Right atrium auricular region (tissue), 2 donors: ENCODE measurements at places on chromosomes 3 and 15. TPM values are rescaled to one million over a fixed set of nuclear protein-coding genes. Genes with fewer than 3 reads are reported as not detected.

- no peak overlapping the region for H3K4me3 ChIP-seq
- no peaks in the 10 kb centered on the region for H3K27me3 ChIP-seq
- DNase-seq = no peak
- no peaks in the 10 kb centered on the region for H3K4me1 ChIP-seq
- no peaks in the 10 kb centered on the region for H3K36me3 ChIP-seq
Measured at GRCh38 chr3:144957398-144958101, 985.9 kb downstream of the DIPK2A start.

The GOLGA6L9 gene
- 1.0 TPM for total RNA-seq

The POTEB3 gene
- total RNA-seq = not detected

The SLC30A4 gene
- total RNA-seq = 4.1 TPM

DNA sequence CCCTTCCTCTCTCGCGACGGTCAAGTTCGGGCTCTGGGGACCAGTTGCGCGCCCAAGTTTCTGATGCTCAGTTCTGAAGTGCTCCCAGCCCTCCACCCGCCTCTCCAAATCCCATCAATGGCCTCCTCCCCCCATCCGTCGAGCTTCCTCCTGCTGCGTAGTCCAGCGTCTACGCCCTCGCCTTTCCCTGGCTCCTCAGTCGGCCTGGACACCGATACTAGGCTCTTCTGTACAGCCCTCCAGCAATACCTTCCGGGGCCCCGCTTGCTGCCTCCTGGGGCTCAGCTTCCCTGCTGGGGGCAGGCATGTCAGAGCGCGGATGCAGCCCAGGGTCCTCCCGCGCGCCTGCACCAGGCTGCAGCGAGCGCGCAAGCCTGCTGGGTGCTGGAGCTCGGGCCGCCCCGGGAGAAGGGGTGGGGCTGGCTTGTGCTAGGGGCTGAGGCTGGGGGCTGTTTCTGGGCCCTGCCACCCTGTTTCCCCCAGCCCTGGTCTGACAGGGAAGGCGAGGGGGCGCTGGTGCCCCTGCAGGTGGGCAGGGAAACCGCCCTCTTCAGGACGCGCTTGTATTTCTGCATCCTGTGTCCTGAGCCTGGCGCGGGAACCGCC, 353.3 kb upstream of the SUCLG2 start:
- H3K27ac ChIP-seq = no peak overlapping the region
- H3K27me3 ChIP-seq = no peaks in the 10 kb centered on the region
- peak overlapping the region; percentile 29 for H3K4me3 ChIP-seq
- H3K4me1 ChIP-seq = no peaks in the 10 kb centered on the region
- no peak for DNase-seq
- H3K36me3 ChIP-seq = no peaks in the 10 kb centered on the region

- no peaks in the 10 kb centered on the region for H3K27me3 ChIP-seq
- H3K36me3 ChIP-seq = no peaks in the 10 kb centered on the region
- H3K4me3 ChIP-seq = no peak overlapping the region
- no peaks in the 10 kb centered on the region for H3K4me1 ChIP-seq
- no peak overlapping the region for H3K27ac ChIP-seq
Measured at GRCh38 chr15:32981536-32981935, 213.0 kb downstream of the FMN1 start.

The CHRNA7 gene
- not detected for total RNA-seq

DNA sequence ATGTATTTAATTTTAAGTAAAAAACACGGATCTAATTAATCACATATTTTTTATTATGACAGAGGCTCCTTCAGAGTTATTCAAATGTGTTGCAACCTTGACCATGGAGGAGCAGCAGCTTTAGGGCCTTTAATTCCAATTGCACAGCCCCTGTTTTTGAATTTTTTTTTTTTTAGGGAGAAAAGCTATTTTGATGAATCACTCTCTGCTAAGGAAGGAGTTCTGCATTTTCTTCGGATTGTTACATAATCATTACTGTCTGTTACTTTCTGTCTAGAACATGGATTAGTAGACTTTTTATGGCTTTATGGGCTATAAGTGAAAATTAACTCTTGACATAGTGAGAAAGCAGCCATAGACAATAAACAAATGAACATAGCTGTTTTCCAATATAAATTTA, 90.8 kb downstream of the MCTP2 start:
- no peak overlapping the region for H3K27ac ChIP-seq
- no peaks in the 10 kb centered on the region for H3K4me1 ChIP-seq
- no peak for DNase-seq
- H3K36me3 ChIP-seq = no peaks in the 10 kb centered on the region
- H3K4me3 ChIP-seq = no peak overlapping the region
- no peaks in the 10 kb centered on the region for H3K27me3 ChIP-seq

GRCh38 chr3:11568503-11569155, 75.1 kb downstream of the VGLL4 start:
- no peaks in the 10 kb centered on the region for H3K27me3 ChIP-seq
- peak overlapping the region; percentile 91 for H3K27ac ChIP-seq
- peaks cover 16% of the 10 kb centered on the region for H3K36me3 ChIP-seq
- H3K4me1 ChIP-seq = no peaks in the 10 kb centered on the region
- DNase-seq = peak; percentile 90
- no peak overlapping the region for H3K4me3 ChIP-seq

GRCh38 chr3:155390351-155390750, 96.9 kb upstream of the STRIT1 start:
- no peak overlapping the region for H3K4me3 ChIP-seq
- H3K27ac ChIP-seq = peak overlapping the region; percentile 35
- H3K27me3 ChIP-seq = no peaks in the 10 kb centered on the region
- H3K4me1 ChIP-seq = no peaks in the 10 kb centered on the region
- DNase-seq = no peak

The POTEB2 gene
- not detected for total RNA-seq

GRCh38 chr3:134813618-134814017, 18.6 kb downstream of the EPHB1 start:
- H3K36me3 ChIP-seq = no peaks in the 10 kb centered on the region
- H3K27me3 ChIP-seq = no peaks in the 10 kb centered on the region
- H3K4me3 ChIP-seq = no peak overlapping the region
- no peak overlapping the region for H3K27ac ChIP-seq
- DNase-seq = no peak

The ROPN1 gene
- not detected for total RNA-seq

GRCh38 chr15:78018445-78018844, 59.1 kb downstream of the TBC1D2B start:
- no peak for DNase-seq
- no peaks in the 10 kb centered on the region for H3K27me3 ChIP-seq
- peaks cover 18% of the 10 kb centered on the region for H3K4me1 ChIP-seq

The UTS2B gene
- not detected for total RNA-seq

The CACNA1D gene
- 2.7 TPM for total RNA-seq

The PP2D1 gene
- total RNA-seq = not detected

- peak; percentile 58 for DNase-seq
- no peak overlapping the region for H3K27ac ChIP-seq
- no peak overlapping the region for H3K4me3 ChIP-seq
- no peaks in the 10 kb centered on the region for H3K4me1 ChIP-seq
Measured at GRCh38 chr15:66879531-66880368, 177.7 kb downstream of the SMAD6 start.

- no peak for DNase-seq
- no peaks in the 10 kb centered on the region for H3K36me3 ChIP-seq
- no peak overlapping the region for H3K4me3 ChIP-seq
Measured at GRCh38 chr3:137347817-137348368, 390.1 kb downstream of the IL20RB start.

The MORC1 gene
- not detected for total RNA-seq

DNA sequence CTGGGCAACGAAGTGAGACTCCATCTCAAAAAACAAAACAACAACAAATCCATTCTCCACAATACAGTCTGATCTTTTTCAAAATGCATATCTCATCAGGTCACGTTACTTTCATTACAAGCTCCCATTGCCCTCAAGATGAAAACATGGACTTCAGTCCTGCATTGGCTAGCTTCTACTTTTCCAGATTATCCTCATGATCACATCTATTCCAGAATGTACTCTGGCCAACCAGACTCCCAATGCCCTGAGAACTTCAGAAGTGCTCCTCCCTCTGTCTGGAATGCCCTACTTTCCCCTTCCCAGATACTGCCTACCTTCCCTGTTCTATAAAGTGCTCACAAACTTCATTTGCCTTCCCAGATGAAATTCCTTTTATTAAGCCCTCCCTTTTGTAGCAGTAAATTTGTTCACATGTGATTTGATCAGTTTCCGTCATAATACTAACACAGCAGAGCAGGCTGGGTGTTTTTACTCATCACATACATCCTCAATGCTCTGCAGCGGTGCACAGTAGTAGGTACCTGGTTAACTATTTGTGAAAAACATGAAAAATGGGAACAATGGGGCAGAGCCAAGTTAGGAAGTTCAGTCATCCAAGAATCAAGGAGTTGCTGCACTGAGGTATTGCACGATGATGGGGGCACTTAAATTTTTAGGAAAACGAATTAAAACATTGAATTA, 5.3 kb downstream of the RPL22L1 start:
- H3K36me3 ChIP-seq = peaks cover 30% of the 10 kb centered on the region
- H3K4me1 ChIP-seq = no peaks in the 10 kb centered on the region
- DNase-seq = no peak
- H3K27ac ChIP-seq = no peak overlapping the region

- no peaks in the 10 kb centered on the region for H3K27me3 ChIP-seq
- DNase-seq = no peak
- no peak overlapping the region for H3K27ac ChIP-seq
- H3K36me3 ChIP-seq = no peaks in the 10 kb centered on the region
Measured at GRCh38 chr15:48221885-48222284, 15.8 kb downstream of the SLC12A1 start.

The TBL1XR1 gene
- 79.9 TPM for total RNA-seq

The ABI3BP gene
- total RNA-seq = 46.7 TPM

DNA sequence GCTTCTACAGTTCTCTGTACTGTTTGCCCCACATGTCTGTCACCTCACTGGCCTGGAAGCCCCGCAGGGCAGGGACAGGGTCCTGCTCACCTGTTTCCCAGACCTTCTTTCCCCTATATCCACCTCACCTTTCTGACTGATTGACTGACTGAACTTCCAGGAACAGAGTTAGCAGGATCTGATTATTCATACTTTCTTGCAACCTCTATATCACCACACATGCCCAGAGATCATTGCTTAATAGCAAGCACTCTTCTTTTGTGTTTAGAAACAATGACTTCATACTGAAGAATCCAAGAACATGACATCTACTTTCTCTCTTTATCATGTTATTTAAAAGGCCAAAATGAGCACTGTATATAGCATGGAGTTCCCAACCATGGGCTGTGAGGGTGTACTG, 18.0 kb upstream of the CLEC3B start:
- no peaks in the 10 kb centered on the region for H3K4me1 ChIP-seq
- no peak overlapping the region for H3K4me3 ChIP-seq
- H3K27me3 ChIP-seq = no peaks in the 10 kb centered on the region

DNA sequence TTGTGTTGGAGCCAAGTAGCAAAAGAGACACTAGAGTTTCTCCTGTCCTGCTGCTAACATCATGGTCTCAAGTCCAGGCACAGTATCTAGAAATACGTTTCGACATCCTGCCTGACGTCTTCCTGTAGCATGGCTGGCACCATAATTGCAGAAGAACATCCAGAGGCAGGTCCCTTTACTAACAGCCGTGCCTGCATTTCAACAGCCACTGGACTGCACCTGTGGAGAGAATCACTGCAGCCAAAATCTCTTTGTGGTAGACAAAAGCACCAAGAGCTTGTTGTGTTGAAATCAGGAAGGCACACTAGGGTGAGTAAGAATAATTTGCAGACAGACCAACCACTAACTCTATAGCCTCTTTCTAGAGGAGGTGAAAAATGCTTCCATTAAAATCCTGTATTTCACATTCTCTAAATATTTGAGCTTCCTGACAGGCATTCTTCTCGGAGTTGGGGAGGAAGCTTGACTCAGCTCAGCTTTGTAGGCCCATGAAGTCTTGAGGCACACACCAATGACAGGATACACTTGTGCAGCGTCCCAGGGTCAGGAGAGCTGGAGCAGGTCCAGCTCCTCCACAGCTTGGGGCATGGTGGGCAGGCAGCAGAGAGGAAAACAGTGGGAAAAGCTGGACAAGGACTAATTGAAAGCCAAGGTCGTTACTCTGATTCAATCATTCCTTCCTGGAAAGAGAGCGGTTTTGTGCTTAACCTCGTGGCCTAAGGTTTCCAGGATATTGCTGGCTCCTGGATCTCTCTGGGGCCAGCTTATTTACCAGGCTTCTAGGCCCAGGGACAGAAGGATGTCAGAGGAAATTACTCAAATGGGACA, 244.9 kb downstream of the FAM43A start:
- H3K27me3 ChIP-seq = no peaks in the 10 kb centered on the region
- peaks cover 41% of the 10 kb centered on the region for H3K4me1 ChIP-seq
- H3K4me3 ChIP-seq = no peak overlapping the region
- H3K27ac ChIP-seq = peak overlapping the region; percentile 61

The MED12L gene
- 0.07 TPM for total RNA-seq

The FAM227B gene
- 7.5 TPM for total RNA-seq

DNA sequence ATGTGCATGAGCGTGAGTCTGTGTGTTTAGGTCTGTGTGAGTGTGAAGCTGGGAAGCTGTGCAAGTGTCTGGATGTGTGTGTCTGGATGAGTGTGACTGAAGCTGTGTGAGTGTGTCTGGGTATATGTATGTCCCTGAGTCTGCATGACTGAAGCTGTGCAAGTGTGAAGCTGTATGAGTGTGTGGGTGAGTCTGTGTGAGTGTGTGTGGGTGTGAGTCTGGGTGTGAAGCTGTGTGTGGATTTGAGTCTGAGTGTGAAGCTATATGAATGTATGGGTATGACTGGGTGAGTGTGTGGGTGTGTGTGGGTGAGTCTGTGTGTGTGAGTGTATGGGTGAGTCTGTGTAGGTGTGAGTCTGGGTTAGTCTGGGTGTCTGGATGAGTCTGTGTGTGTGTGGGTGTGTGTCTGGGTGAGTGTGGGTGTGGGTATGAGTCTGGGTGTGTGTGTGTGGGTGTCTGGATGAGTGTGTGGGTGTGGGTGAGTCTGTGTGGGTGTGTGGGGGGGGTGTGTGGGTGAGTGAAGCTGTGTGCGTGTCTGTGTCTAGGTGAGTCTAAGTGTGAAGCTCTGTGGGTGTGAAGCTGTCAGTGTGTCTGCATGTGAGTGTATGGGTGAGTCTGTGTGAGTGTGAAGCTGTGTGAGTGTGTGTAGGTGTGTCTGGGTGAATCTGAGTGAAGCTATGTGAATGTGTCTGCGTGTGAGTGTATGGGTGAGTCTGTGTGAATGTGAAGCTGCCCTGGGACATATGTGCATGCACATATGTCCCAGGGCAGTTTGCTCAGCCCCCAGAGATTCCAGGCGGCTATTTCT, 20.3 kb downstream of the MINAR1 start:
- no peak for DNase-seq
- H3K4me3 ChIP-seq = no peak overlapping the region
- no peaks in the 10 kb centered on the region for H3K4me1 ChIP-seq
- H3K27me3 ChIP-seq = no peaks in the 10 kb centered on the region
- H3K36me3 ChIP-seq = no peaks in the 10 kb centered on the region

The NANOGP8 gene
- 0.39 TPM for total RNA-seq

The AHSG gene
- not detected for total RNA-seq

The ARNT2 gene
- 8.4 TPM for total RNA-seq

- no peak overlapping the region for H3K27ac ChIP-seq
- no peak overlapping the region for H3K4me3 ChIP-seq
- H3K36me3 ChIP-seq = no peaks in the 10 kb centered on the region
- H3K4me1 ChIP-seq = peaks cover 38% of the 10 kb centered on the region
- no peaks in the 10 kb centered on the region for H3K27me3 ChIP-seq
Measured at GRCh38 chr15:68733666-68734065, 87.0 kb downstream of the ANP32A start.

The INSYN1 gene
- 68.5 TPM for total RNA-seq

The CLDN11 gene
- 9.0 TPM for total RNA-seq
